ENCODE measurements at places on chromosomes 11 and 22. TPM values are rescaled to one million over a fixed set of nuclear protein-coding genes. Genes with fewer than 3 reads are reported as not detected.

- H3K4me1 ChIP-seq, result peaks cover 11% of the 10 kb centered on the region
- H3K27me3 ChIP-seq, result no peaks in the 10 kb centered on the region
- H3K4me3 ChIP-seq, result no peak overlapping the region
- no peak for DNase-seq
- H3K27ac ChIP-seq, result no peak overlapping the region
These were observed 29.7 kb downstream of the OR10A6 start for GRCh38 chr11:7901319-7901854.

DNA sequence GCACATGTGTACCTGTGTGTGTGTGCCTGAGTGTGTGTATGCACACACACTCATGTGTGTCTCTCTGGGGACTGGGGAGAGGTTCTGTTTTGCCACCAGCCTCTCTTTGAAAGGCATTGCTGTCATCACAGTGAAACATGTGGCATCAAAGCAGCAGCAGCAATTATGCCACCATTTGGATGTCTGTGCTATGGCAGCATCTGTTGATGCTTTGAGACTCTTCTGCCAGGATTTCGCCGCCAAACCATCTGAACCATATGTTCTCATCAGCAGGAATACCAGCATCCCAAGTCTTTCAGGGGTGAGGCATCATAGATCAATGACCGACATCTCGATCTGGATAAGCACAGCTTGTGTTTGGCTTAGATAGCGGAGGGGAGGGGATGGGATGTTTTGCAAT lies 168.6 kb downstream of the FAT3 start:
- no peaks in the 10 kb centered on the region for H3K36me3 ChIP-seq
- no peaks in the 10 kb centered on the region for H3K27me3 ChIP-seq
- no peak overlapping the region for H3K27ac ChIP-seq
- no peak for DNase-seq

The BLID gene
- not detected for polyA plus RNA-seq

The BDNF gene
- 1.5 TPM for polyA plus RNA-seq
